ENCODE measurements at places on chromosomes 2 and 18. TPM values are rescaled to one million over a fixed set of nuclear protein-coding genes. Genes with fewer than 3 reads are reported as not detected.

DNA sequence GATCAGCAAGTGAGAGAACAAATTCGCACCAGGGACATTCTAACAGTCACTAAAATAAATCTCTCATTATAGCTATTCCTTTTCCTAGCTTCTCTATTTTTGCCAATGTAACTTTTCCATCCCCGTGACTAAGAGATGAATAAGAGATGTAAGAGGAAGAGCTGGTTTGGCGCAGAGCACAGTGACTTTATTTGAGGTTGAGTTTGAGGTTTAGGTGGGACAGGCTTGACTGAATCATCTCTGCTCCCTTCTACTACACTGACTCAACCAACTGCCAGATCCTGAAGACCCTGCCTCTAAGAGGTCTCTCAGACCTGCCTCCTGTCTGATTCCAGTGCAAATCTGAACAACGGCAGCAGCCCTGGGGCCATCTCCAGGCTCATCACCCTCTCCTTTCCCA lies 28.0 kb downstream of the RFX8 start:
- no peak overlapping the region for H3K4me3 ChIP-seq
- H3K4me1 ChIP-seq, result no peaks in the 10 kb centered on the region
- H3K36me3 ChIP-seq, result no peaks in the 10 kb centered on the region
- no peaks in the 10 kb centered on the region for H3K27me3 ChIP-seq

KIAA2012 gene
- not detected for total RNA-seq

- no peaks in the 10 kb centered on the region for H3K4me1 ChIP-seq
- H3K27ac ChIP-seq, result peak overlapping the region; percentile 96
- no peak for DNase-seq
- no peaks in the 10 kb centered on the region for H3K27me3 ChIP-seq
- H3K36me3 ChIP-seq, result no peaks in the 10 kb centered on the region
Measured at GRCh38 chr2:73386342-73386868, 769 bp downstream of the ALMS1 start.

SKA1 gene
- total RNA-seq, result 3.6 TPM

STPG4 gene
- 0.47 TPM for total RNA-seq

CRYBA2 gene
- 3.4 TPM for total RNA-seq

DNA sequence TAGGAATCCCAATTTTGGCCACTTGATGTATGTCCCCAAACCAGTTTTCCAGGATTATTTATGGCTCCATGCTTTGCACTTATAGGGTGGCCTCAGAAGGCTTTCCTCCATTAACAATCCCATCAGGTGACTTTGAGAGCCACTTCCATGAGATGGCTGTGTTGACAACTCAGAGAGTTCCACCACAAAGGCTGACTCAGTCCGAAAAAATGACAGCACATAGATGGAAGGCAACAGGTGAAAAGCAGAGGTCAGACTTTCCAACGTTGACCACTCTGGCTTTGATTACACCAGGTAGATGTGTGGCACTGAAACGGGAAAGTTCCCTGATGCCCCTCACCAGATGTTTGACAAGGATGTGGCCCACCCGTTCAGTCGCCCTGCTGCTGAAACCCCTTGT lies 431.4 kb upstream of the TNP1 start:
- H3K27ac ChIP-seq, result no peak overlapping the region
- no peaks in the 10 kb centered on the region for H3K27me3 ChIP-seq
- H3K36me3 ChIP-seq, result no peaks in the 10 kb centered on the region
- no peak overlapping the region for H3K4me3 ChIP-seq

- no peak overlapping the region for H3K27ac ChIP-seq
- H3K27me3 ChIP-seq, result no peaks in the 10 kb centered on the region
- H3K4me1 ChIP-seq, result no peaks in the 10 kb centered on the region
- no peak for DNase-seq
Measured at GRCh38 chr2:205405752-205406151, 276.5 kb upstream of the NRP2 start.

DNA sequence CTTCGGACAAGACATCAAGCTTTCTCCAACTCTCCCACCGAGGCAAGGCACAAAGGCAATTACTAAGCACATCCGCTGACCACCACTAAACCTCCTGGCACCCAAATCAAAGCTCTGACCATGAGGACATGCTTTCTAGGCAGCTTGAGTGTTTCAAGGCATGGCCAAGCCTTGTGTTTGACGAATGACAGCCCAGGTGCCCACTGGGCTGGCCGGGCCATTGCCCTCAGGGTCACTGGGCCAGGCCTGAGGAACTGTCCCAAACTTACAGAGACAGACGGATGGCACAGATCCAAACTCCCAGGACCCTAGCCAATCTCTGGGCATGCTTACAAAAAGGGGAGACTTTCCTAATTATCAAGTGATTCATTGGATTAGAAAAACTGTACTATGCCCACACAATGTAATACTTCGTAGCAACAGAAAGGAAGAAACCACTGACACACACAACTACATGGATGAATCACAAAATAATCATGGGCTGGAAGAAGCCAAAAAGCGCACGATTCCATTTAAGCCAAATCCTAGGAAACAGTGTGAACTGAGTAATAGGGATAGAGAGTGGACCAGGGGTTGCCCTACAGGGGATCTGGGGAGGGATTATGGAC lies 20.2 kb downstream of the CRACDL start:
- no peaks in the 10 kb centered on the region for H3K27me3 ChIP-seq
- no peaks in the 10 kb centered on the region for H3K36me3 ChIP-seq
- no peak for DNase-seq
- no peaks in the 10 kb centered on the region for H3K4me1 ChIP-seq
- H3K4me3 ChIP-seq, result no peak overlapping the region
- H3K27ac ChIP-seq, result no peak overlapping the region

- no peaks in the 10 kb centered on the region for H3K36me3 ChIP-seq
- no peaks in the 10 kb centered on the region for H3K27me3 ChIP-seq
- no peak overlapping the region for H3K4me3 ChIP-seq
- H3K27ac ChIP-seq, result no peak overlapping the region
- peak; percentile 37 for DNase-seq
Measured at GRCh38 chr2:70999362-70999761, 4.7 kb upstream of the TEX261 start.

DNA sequence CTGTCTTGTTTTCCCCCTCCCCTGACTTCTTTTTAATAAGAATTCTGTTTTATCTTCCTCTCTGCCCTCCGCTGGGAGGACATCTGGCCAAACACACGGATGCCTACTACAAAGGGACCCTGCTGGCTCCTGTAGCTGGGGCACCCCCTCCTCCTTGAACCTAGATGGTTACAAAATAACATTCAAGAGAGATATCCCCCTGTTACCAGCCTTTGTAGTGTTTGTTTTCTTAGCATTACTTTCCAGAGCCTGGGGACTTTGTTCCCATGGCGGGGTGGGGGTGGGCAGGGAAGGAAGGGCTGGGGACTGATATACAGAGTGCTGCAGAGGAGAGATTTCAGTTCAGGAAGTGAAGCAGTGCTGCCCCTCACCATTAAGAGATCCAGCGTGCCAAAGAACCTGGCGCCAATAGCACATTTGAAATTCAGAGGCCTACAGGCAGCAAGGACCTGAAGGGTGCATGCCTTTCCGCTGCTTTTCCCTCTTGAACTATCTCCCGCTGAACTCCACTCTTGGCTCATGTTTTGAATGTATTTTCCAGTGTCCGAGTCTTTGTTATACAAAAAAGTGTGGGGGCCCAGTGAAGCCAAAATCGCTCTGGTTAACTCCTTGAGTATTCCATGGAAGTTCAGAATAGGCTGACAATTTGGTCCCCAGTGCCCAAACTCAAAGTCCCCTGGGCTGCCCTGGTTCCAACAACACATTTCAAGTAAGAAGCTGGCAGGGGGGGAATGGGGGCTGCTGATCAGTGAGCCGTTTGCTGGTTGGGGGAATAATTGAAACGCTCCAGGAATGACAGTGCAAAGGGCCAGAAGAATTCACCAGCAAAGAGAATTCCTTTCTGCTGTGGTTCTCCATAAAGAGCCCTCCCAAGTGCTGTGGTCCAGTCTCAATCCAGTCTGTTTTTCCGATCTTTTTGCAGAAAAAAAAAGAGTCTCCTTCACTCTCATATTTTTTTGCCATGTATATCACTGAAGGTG lies 94.8 kb upstream of the THOC1 start:
- H3K27ac ChIP-seq, result no peak overlapping the region
- H3K4me3 ChIP-seq, result no peak overlapping the region
- no peak for DNase-seq

DNA sequence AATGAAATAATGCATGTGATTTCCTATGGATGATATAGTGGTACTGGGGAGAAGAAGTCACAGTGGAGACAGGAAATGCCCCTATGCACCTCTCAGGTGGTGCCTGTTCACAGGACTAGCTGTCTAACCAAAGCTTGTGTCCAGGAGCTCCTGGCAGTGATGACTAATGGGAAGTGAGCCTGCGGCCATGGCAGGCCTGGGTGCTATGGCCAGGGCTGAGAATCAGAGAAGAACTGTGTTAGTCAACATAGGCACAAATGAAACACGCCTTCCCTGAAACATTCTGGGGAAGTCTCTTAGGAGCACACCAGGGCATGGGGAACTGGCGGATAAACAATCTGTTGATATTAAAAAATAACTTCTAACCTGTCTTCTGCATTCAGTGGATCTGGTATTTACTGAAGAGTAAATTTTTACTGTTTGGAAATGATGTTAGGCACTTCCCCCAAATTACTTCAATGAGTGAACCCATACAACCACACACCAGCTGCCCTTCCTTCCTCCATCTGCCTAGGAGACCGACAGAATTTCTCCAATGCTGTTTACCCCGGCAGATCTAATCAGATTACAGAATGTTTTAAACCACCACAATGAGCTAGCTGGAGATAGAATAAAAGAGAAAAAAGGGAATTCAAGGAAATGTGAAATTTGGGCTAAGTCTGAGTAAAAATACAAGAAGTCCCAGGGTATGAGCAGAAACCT lies 67.4 kb downstream of the MEP1B start:
- no peak for DNase-seq
- no peak overlapping the region for H3K27ac ChIP-seq
- H3K4me1 ChIP-seq, result no peaks in the 10 kb centered on the region
- no peak overlapping the region for H3K4me3 ChIP-seq
- no peaks in the 10 kb centered on the region for H3K27me3 ChIP-seq
- H3K36me3 ChIP-seq, result no peaks in the 10 kb centered on the region

DNA sequence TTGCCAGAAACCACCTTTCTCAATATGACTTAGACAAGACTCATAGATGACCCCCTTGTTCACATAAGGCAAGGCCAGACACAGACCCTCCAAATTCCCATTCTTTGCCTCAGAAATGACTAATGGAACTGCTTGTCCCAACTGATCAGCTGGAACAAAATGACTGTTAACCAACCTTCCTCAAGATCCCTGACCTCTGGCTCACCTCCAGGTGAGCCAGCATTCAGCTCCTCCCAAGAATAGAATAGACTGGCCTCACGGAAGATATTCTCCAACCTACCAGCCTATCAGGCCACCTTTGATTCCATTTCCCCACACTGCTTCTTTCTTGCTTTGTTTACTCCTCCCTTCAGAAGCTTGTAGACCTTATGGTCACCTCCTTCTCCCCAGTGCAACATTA lies 195.7 kb upstream of the VWC2L start:
- H3K4me3 ChIP-seq, result no peak overlapping the region
- H3K27me3 ChIP-seq, result no peaks in the 10 kb centered on the region
- no peaks in the 10 kb centered on the region for H3K4me1 ChIP-seq
- DNase-seq, result no peak
- H3K27ac ChIP-seq, result no peak overlapping the region

SLC4A5 gene
- 0.45 TPM for total RNA-seq

- no peaks in the 10 kb centered on the region for H3K36me3 ChIP-seq
- no peak overlapping the region for H3K4me3 ChIP-seq
- H3K27me3 ChIP-seq, result no peaks in the 10 kb centered on the region
- no peaks in the 10 kb centered on the region for H3K4me1 ChIP-seq
- no peak for DNase-seq
- H3K27ac ChIP-seq, result no peak overlapping the region
Measured at GRCh38 chr2:200446612-200447011, 63.3 kb downstream of the KCTD18 start.

LINC00305 gene
- not detected for total RNA-seq

DNA sequence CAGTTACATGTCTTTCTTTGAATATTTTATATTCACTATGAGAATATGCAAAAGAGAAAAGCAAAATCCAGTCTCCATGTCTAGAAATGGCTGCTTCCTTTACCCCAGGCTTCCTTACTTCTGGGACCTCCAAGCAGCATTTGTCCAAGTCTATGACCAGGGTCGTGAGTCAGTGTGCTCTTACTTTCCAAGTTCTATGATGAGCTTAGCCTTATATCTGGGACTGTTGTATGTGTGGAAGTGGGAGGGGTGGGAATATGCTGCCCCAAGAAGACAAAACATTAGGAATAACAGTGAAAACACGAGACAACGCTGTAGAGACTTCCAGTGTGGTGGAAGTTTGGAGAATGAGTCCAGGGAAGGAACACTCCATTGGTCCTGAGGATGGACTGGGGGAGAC lies 21.2 kb upstream of the CHRNA1 start:
- no peaks in the 10 kb centered on the region for H3K4me1 ChIP-seq
- DNase-seq, result no peak
- no peaks in the 10 kb centered on the region for H3K27me3 ChIP-seq
- no peak overlapping the region for H3K27ac ChIP-seq
- no peak overlapping the region for H3K4me3 ChIP-seq
- H3K36me3 ChIP-seq, result no peaks in the 10 kb centered on the region

GCC2 gene
- total RNA-seq, result 57.9 TPM

GRCh38 chr2:26058390-26058789 lies 24.5 kb downstream of the RAB10 start:
- no peaks in the 10 kb centered on the region for H3K4me1 ChIP-seq
- H3K36me3 ChIP-seq, result no peaks in the 10 kb centered on the region
- no peak overlapping the region for H3K4me3 ChIP-seq
- H3K27me3 ChIP-seq, result no peaks in the 10 kb centered on the region
- no peak overlapping the region for H3K27ac ChIP-seq
- no peak for DNase-seq

CCDC148 gene
- total RNA-seq, result 0.49 TPM

NDC80 gene
- 6.8 TPM for total RNA-seq

MGAT4A gene
- 125 TPM for total RNA-seq

UGT1A4 gene
- total RNA-seq, result 0.93 TPM

- H3K4me3 ChIP-seq, result no peak overlapping the region
- no peak for DNase-seq
- H3K36me3 ChIP-seq, result no peaks in the 10 kb centered on the region
- no peaks in the 10 kb centered on the region for H3K27me3 ChIP-seq
- no peaks in the 10 kb centered on the region for H3K4me1 ChIP-seq
Measured at GRCh38 chr18:46652372-46652771, 4.6 kb downstream of the LOXHD1 start.

TTC21B gene
- 13.2 TPM for total RNA-seq

IL37 gene
- total RNA-seq, result 0.99 TPM

- H3K4me1 ChIP-seq, result no peaks in the 10 kb centered on the region
- no peaks in the 10 kb centered on the region for H3K27me3 ChIP-seq
- no peak overlapping the region for H3K4me3 ChIP-seq
- no peak overlapping the region for H3K27ac ChIP-seq
- no peak for DNase-seq
Measured at GRCh38 chr2:69689466-69689865, 45.9 kb upstream of the AAK1 start.

- H3K4me1 ChIP-seq, result peaks cover 5% of the 10 kb centered on the region
- no peaks in the 10 kb centered on the region for H3K36me3 ChIP-seq
- H3K27me3 ChIP-seq, result no peaks in the 10 kb centered on the region
Measured at GRCh38 chr2:105865222-105865913, 120.7 kb downstream of the NCK2 start.

GRCh38 chr2:170152421-170152820 lies 25.5 kb upstream of the MYO3B start:
- no peak for DNase-seq
- no peaks in the 10 kb centered on the region for H3K27me3 ChIP-seq
- H3K36me3 ChIP-seq, result no peaks in the 10 kb centered on the region
- H3K27ac ChIP-seq, result no peak overlapping the region

GRCh38 chr2:18597618-18598017 lies 8.2 kb upstream of the NT5C1B start:
- no peaks in the 10 kb centered on the region for H3K4me1 ChIP-seq
- DNase-seq, result no peak
- no peak overlapping the region for H3K4me3 ChIP-seq
- H3K27ac ChIP-seq, result no peak overlapping the region
- no peaks in the 10 kb centered on the region for H3K27me3 ChIP-seq

NIF3L1 gene
- total RNA-seq, result 26.7 TPM

Measured in colonic mucosa (tissue), 4 donors.